ENCODE measurements at places on chromosomes 1 and 21.

DNA sequence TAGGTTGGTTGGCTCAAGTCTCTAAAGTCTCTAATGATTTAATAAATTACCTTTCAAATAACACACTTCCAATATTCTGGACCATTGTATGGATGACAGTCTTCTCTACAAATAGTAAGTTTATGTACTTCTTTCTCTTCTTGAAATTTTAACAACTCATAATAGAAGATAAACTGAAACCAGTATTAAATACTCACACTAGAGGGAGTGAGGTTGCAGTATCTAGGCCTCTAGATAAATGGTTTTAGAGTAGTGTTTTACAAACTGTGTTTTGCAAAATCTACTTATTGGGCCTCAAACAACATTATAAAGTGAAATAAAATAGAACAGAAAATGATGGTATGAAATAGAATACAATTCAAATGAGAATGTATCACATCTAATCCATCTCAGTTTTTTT is 479.9 kb upstream of the BRINP3 start:
- no peak for DNase-seq

DNA sequence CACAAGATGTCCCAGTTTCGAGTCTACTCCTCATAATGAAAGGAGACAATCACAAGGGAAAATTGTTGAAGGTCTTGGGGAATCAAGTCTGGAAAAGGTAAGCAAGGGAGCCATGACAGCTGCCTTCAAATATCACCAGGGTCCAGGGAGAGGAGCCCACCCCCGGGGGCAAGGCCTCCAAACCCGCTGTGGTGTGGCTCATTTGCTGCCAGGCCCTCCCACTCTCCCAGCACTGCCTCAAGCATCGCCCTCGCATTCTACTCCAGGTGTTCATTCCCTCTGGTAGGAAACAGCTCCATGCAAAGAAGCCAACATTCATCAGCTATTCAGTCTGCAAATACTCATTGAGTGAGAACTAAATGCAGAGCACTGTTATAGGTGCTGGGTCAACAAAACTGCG is 8.6 kb downstream of the S100A9 start:
- no peak for DNase-seq

DNA sequence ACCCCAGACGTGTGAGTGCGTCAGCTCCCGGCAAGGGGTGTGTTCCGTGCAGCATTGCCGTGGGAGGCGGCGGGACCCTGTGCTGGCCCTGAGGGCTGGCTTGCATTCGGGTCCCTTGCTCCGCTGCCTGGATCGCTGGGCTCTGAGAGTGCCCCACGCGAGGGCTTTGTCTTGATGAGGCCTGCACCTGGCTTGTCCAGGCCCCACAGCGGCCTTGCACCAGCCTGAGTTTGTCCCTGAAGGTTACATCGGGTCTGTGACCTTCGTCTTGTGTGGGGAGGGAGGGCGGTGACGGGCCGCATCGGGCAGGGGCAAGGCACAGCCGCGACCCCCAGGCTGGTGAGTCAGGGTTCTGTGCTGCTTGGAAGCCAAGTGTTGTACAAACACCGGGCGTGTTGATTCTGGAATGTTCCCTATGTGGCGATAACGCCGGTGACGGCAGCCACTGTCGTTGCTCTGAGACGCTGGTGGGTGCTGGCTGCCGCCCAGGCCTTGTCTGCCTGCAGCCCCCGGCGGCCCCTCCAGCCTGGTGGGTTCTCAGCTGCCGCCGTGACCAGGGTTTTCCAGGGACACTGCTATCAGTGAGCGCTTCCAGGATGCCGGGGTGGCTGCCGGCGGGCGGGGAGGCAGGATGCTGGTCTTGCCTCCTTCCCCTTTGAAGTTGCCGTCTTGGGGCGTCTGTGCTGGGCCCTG is 42.9 kb downstream of the SLX9 start:
- DNase-seq = no peak

- no peak for DNase-seq
Observed at GRCh38 chr1:169594391-169594790, 8.1 kb upstream of the F5 start.

- no peak for DNase-seq
Observed at GRCh38 chr1:233277637-233278606, 17.6 kb downstream of the PCNX2 start.

DNA sequence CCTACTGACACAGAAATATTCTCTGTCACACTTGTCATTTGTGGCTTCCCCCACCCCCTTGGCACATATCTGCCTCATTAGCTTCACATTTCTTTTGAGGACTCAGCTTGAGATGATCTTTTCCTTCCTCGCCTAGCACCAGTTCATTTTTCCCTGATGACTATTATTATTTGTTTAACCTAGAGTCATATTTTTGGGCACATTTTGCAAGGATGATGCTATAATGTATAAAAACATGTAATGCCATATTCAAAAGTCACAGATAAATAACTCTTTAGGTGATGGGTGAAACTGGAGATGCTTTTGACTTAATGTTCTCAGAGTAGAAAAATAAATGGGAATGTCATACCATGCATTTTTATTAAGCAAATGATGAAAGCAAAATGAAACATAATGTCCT is 202.7 kb downstream of the BACH1 start:
- DNase-seq = no peak

- DNase-seq = peak; percentile 45
Observed at GRCh38 chr1:202085682-202086373, 36.9 kb upstream of the GPR37L1 start.

DNA sequence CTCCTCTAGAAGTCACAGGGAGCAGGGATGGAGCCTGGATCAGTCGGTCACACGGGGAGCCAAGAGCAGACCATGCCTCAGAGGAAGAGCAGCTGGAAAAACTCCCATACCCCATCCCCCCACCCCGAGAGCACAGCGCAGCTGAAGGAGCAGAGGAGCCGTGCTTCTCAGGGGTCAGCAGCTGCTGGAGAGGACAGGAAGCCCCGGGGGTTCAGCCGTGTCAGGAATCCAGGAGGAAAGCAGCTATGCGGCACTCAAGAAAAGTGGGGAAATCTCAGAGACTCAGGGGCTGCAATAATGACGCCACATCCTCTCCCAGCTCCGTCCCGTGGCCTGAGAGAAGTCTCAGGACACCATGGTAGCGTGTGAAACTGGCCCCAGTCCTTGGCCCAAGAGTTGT is 102.3 kb downstream of the NPHP4 start:
- DNase-seq = peak; percentile 20

- DNase-seq = no peak
Observed at GRCh38 chr1:97094247-97094972, 372.8 kb downstream of the PTBP2 start.

- DNase-seq = no peak
Observed at GRCh38 chr21:38951095-38951730, 145.5 kb downstream of the ETS2 start.

DNA sequence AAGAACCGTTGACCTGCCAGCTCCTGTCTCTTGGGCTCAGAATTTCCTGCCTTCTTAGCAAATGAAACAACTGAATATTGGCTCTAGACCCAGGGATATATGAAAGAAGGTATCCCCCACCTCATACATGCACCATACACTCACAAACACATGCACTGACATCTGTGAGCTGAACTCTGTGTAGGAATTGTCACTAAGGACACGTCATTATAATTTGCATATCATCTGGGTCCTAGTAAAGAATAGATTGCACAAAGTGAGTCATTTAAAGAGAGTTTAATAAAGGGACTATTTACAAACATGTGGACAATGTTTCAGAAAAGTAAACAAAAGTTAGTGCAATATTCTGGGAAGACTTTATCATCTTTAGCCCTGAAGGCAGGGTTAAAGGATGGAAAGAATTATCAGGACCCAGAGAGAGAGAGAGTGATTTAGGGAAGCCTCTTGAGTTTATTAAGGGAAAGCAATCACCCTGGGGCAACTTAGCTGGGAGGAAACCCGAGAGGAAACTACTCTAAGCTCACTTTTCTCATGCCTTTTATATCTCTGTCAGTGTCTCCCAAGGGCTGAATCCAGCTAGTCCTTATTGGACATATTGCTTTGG is 74.1 kb upstream of the PLA2G4A start:
- no peak for DNase-seq

DNA sequence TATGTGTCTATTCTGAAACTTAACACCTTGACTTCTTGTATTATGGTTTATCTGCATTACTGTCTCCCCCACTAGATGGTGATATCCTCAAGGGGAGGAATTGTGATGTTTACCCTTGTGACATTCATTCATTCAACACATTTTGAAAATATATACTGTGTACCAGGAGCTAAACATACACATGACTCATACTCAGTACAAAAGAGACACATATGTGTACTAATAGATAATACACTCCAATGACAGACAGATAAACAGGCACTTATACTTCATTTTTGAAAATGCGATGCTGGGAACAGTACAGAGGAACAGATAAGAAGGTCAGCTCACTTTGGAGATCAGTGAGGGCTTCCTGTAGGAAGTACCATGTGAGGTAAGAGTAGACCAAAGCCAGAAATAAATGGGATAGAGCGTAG is 8.9 kb upstream of the RAB3GAP2 start:
- no peak for DNase-seq

GRCh38 chr1:184061396-184062003 is 10.0 kb downstream of the TSEN15 start:
- peak; percentile 6 for DNase-seq

DNA sequence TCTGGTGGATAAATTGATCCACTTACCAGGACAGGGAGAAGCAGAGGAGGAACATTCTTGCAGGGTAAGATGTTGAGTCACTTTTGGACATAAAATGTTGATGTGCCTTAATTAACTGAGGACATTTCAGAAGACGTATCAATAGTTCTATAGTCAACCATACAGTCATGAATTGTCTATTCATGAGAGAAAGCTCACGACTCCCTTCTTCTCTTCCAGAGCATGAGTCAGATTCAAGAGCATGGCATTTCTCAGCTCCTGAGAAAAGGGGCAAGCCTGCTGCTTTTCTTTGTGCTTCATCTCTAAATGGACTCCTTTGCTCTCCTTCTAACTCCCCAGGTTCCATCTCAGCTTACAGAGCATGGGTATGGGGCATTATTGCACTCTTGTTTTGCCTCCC is 55.7 kb downstream of the ADGRL4 start:
- no peak for DNase-seq

DNA sequence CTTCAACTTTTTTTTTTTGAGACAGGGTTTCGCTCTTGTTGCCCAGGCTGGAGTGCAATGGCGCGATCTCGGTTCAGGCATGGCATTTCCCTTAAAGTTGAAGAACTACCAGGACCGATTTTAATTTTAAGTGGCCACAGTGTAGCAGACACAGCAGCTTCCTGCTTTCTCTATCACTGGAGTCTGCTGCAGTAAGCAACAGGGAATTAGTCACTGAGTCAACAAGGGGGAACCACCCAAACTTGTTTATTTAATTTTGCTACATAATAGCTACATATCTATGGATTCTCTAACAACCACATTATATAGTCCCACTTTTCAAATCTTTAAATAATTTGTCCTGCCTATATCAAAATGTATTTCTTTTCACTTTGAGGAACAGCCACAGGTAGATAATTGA is 12.5 kb upstream of the TNNI3K start:
- DNase-seq = no peak

GRCh38 chr1:156897078-156897825 is 3.7 kb downstream of the PEAR1 start:
- no peak for DNase-seq

All from right kidney (tissue), 9 donors.